ENCODE measurements at places on chromosomes 1 and 21.

- DNase-seq: no peak
Observed at GRCh38 chr1:229213797-229214196, 57.1 kb upstream of the RAB4A start.

- no peak for DNase-seq
Observed at GRCh38 chr1:57160594-57160993, 194.8 kb upstream of the C8B start.

GRCh38 chr1:6162773-6163172 lies 17.3 kb downstream of the CHD5 start:
- no peak for DNase-seq

DNA sequence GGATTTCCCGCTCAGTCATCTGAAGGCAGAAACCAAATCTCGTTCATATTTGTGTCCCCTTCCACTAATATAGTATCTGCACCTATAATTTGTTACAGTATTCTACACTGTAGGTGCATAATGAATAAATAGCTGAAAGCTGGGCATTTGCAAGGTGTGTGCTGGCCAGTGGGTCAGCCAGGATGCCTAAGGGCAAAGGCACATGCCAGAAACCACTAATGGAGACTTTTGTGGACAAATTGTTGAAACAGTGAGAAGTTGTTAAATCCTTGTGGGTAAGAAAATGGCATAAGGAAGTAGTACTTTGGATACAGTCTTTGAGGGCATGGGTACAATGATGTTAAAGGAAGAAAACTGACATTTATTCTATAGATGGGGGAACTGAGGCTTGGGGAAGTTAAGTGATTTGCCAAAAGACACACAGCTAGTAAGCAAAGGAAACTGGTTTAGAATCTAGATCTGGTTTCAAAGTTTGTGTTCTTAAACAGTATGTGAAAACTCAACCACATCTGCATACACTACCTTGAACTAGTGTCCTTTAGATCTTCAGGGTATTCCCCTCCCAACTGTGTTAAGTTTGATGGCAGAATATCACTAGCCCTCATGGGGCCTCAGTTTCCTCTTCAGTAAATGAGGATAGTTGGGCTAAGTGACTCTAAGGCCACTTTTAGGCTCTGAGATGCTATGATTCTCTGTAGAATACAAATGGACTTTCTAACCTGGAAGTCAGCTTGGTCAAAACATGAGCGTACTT lies 26.5 kb upstream of the LRRC8C start:
- DNase-seq: no peak

DNA sequence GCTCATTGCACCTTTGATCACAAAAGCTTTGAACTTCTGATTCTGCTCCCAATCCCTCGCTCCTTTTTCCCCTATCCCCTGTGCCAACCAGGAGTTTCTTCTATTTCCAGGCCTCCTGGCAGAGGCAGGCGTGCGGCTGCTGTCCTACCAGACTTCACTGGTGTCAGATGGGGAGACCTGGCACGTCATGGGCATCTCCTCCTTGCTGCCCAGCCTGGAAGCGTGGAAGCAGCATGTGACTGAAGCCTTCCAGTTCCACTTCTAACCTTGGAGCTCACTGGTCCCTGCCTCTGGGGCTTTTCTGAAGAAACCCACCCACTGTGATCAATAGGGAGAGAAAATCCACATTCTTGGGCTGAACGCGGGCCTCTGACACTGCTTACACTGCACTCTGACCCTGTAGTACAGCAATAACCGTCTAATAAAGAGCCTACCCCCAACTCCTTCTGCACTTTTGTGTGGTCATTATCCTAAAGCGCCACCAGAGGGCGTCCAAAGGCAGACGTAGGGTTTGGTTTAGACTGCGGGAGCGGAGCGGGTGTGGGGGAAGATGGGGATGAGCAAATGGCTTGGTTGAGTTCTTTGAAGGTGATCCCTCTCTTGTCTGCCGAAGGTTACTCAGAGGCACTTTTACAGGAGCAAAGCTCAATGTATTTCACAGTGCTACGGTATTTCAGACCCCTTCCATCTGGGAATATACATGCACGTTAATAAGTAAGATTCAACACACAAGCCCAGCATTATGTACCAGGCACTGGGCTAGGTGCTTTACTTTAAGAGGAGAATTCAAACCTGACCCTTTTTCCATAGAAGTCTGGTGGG lies 24.7 kb downstream of the HMGCS2 start:
- peak; percentile 87 for DNase-seq

DNA sequence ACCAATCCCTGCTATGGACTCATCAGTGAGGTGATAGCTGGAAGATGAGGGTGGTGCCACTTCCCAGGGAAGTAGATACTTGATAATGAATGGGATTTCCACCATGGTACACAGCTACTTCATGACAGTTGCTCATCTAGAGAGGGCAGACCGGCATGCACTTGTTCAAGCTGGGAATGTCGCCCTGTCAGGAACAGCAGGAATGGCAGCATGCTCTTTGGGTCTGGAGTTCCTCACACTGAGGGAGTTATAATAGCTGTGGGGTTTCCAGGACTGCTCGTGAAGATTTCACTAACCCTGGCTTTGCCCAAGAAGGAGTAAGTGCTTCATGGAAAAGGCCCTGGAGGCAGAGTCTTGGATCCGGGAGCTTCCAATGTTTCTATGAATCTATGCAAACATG lies 129.2 kb downstream of the PSMG1 start:
- no peak for DNase-seq

DNA sequence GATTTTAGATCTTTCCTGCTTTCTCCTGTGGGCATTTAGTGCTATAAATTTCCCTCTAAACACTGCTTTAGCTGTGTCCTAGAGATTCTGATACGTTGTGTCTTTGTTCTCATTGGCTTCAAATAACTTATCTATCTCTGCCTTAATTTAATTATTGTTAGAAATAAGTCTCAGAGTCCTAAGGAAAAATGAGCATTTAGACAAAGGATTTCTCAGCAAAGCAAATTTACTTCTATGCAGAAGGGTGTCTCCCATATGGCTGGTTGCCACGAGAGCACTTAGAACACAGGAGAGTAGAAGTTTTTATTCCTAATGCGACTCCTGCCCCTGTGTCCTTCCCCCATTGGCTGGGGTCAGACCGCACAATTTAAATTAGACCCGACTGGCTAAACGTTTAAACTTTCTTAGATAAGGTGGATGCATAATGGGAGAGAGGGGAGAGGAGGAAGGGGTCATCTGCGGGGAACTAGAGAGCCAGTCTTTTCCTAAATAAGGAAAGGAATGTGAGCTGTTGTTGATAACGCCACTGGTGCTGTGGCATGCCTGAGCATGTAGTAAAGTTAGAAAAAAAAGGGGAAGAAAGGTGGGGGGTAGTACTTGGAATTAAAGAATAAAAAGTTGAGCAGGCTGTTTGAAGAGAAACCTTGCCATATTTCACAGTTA lies 170.2 kb downstream of the DYRK1A start:
- DNase-seq: no peak

DNA sequence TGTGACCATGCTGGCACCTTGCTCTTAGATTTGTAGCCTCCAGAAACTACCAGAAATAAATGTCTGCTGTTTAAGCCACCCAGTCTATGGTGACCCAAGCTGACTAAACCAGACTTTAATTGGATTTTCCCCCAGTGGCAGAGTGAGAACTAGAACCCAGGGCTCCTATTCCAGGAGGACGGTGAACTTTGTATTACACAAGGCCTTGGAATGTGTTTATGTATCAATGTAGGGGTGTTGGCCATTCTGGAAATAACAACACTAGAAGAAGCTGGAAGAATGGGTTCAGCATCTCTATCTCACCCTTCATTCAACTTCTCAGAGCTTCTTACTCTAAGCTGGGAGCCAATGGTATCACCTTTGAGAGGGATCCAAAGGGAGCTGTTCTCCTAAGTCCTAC lies 37.0 kb downstream of the ARHGEF11 start:
- no peak for DNase-seq

DNA sequence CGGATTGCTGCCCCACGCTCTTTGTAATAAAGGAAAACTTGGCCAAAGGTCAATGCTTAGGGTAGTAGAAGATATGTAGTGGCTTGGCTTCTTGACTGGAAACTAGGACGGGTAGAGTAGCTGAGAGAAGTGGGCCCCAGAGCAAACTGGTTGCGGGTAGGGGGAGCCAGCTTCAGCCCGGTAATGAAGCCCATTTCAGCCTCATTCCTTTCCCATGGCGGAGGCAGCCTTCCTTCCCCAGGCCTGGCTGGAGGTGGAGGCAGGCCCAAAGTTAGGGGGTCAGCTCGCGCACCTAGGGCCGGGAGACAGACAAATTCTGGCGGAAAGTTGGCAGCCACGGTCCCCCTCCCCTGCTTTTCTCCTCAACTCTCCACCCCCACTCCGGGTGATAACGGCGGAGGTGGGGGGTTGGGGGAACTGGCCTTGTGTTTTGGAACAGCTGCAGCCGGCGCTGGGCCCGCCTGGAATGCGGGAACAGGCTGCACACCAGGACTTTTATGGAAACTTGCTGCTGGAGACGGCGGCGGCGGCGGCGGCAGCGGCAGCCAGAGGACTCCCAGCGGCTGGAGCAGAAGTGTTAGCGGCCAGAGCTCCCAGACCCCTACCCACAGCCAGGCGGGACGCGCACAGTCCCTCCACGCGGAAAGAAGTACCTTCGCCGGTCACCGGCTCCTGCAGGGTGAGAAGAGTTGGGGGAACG lies at the start of gene NEXN:
Gene NEXN, plus strand, starts transcription at position 544 of the 700 bp plus-strand sequence. CDS start 27,483 bp downstream, outside the sequence.
- peak; percentile 87 for DNase-seq

DNA sequence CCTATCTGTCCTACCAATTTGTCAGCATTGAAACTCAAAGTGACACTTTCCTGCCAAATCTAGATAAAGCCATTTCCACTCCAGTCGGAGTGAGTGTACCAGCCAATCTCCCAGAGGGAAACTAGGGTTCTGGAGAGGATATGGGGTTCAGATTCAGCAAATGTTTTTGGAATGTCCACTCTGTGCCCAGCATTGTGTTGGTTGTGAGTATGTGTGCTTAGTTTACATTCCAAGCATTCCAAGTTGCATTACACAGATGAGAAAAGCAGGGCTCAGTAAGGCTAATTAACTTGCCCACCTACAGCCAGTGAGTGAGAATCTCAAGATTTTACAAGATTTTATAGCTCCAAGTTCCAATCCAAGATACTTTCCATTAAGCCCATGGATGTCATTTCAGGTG lies 26.4 kb upstream of the RGS16 start:
- no peak for DNase-seq

DNA sequence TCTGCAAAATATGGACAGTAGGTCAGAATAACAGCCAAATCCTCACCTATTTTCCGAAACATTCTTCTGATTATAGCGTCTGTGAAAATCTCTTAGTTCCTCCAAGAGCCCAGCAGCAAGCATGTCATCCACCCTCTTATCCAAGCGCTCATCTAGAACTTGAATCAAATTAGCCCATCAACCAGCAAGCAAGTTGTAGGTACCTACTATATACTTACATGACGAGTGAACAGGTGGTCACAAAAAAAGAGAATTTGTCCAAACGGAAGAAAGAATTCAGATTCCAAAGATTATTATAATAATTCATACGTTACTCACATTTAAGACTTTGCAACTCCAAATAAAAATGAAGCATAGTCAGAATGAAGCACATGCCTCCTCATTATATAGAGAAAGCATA lies 35.4 kb downstream of the TRIT1 start:
- DNase-seq: no peak

- DNase-seq: no peak
Observed at GRCh38 chr21:42861311-42861847, 18.0 kb downstream of the WDR4 start.

Measured in AG20443 (cell line).